ENCODE measurements at places on chromosomes 16 and 17.
A peak's percentile ranks its signal among the peaks of the same experiment; 100 is the strongest.

- no peak for DNase-seq
Observed at GRCh38 chr16:19382887-19383816, 34.5 kb upstream of the TMC5 start.

GRCh38 chr16:27424772-27425498 is 23.0 kb downstream of the IL21R start:
- peak; percentile 4 for DNase-seq

DNA sequence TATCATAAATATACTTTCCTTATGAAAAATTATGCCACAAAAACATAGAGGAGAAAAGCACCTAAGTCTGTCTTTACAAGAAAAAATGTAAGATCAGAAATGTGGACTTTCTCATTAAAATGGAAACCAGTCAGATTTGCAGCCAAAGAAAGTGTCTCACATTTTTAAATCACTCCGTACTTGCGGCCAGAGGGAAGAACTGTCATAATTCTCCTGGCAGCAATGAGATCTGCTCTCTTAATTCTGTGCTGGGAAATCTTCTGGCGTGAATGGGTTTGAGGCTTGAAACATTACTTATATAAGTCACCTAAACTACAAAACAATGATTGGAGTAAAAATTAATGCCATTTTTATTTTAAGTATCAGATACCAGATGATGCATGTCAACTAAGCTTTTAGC is 10.7 kb downstream of the C16orf95 start:
- DNase-seq = no peak

DNA sequence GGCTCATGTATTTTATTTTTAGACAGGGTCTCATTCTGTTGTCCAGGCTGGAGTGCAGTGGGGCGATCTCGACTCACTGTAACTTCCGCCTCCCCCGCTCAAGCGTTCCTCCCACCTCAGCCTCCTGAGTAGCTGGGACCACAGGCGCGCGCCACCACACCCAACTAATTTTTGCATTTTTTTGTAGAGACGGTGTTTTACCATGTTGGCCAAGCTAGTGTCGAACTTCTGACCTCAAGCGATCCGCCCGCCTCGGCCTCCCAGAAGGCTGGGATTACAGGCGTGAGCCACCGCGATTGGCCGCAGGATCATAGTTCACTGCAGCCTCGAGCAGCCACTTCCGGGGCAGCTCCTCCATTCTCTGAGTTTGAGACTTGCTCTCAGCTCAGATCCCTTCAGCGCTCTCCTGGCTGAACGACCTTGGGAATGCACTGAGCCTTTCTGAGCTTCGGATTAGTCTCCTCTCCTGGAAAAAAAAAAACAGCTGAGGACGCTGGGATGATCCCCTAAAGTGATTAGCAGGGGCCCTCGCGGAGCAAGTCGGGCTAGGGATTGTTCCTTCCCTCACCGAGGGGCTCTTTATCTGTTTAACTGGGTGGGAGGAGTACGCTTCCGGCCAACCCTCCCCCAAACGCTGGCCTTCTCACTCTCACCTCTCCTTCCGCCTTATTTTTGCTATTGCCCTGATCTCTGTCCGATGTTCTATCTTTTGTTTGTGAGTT is 1.1 kb upstream of the PKMYT1 start:
- DNase-seq = no peak

DNA sequence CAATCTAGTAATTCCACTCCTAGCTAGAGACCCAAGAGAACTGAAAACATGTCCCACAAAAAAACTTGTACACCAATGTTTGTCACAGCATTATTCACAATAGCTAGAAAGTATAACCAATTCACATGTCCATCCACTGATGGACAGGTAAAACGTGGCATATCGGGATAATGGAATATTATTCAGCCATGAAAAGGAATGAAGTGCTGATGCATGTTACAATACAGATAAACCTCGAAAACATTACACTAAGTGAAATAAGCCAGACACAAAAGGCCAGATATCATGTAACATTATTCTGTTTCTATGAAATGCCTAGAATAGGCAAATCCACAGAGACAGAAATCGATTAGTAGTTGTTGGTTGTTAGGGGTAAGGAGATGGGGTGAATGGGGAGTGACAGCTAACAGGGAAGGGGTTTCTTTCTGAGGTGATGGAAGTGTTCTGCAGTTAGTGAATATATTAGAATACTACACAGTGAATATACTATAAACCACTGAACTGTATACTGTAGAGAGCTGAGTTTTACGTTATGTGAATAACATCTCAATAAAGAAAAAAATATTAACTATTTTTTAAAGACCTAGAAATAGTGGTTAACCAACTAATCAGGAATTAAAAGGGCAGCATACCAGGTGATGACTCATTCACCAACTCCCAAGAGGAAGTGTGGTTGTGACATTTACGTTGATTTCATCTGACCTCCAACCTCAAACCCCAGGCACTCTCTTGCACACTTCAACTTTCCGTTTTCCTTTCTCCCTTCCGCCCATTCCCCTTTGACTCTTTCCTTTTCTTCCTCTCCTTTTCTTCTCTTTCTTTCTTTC is 48.6 kb downstream of the GAS7 start:
- DNase-seq = no peak

DNA sequence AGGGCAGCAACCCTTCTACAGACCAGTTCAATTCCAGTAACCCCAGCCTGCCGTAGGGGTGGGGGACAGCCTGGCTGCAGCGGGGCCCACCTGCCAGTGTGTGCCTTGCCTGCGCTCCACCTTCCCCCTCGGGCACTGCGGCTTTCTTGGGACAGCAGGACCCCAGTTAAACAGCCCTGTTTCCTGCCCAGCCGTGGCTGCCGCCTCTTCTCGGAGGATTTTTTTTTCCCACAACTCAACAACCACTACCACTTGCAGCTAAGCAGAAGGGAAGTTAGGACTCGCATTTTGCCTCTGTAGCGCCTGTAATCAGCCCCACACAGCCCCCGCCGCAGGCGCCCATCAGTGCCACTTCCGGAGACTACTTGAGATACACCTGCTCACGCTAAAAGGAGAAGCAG is 76.1 kb downstream of the RAI1 start:
- DNase-seq = no peak

GRCh38 chr16:23651943-23652468 is 10.7 kb downstream of the DCTN5 start:
- DNase-seq = no peak

DNA sequence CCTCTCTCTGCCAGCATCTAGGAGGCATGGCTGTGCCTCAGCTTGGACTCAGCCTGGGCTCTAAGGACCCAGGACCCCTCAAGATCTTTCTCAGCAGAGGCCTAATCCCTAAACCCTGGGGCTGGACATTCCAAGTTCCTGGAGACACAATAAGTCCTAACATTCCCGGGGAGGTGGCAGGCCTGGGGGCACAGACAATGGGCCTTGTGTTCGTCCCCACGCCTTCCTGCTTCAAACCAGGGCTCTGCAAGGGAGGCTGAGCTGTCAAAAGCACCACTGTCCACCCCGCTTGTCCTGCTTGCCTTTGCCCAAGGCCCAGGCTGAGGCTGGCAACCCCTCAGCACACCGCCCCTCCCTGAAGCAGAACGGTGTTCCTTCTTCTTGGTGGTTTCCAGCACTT is 13.7 kb downstream of the SDK2 start:
- DNase-seq = no peak

DNA sequence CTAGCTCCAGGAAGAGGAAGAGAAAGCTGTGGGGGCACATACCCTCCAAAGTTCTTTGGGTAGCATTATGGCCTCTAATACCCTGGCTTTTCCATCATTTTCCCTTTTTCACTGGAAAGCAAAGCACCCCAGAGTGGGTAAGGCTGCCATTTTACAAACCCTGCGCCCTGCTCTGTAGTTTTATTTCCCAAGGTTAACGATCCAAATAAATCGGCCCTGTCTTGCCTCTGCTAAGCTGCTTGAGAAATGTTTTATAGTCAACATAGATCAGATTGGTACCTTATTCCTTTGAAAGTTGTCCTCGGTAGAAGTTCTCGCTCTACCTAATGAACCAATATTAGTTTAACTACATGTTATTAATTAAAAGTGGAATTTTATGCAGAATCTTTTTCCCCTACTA is 328.2 kb downstream of the NPIPA8 start:
- no peak for DNase-seq

- no peak for DNase-seq
Observed at GRCh38 chr16:21302454-21302853, 24.4 kb upstream of the CRYM start.

DNA sequence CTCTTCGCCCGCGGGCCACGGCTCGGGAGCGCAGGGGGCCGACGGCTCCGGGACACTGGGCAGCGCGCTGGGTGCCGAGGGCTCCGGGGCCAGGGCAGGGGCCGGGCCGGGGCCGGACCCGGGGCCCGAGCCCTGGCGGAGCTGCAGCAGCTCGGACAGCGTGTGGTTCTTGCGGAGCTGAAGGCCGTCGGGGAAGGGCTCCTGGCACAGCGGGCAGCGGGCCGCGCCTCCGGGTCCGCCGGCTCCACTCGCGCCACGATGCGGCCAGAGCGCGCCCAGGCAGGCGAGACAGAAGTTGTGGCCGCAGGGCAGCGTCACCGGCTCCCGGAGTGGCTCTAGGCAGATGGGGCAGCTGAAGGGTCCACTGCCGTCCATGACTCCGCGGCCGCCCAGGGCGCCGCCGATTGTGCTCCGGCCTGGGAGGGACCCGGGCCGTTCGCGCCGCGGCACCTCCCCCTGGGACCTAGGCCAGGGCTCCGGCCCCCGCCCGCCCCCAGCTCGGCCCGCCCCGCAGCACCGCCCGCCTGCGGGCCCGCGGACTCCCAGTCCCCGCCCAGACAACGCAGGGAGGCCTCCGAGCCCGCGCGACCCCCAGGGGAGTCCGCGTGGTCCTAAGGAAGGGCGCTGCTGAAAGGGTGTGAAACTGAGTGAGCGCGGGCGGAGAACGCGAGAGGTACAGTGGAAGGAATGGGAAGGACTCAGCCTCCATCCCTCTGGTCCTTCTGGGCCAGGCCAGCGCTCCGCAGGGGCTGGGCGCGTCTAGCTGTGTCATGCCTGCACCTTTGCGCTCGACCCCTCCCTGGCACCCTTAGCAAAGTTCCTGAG is at the start of gene TRIM47:
Gene TRIM47 (minus strand): TSS at position 408 of the 825 bp plus-strand sequence. CDS start 33 bp downstream, at position 375.
- DNase-seq = no peak

GRCh38 chr16:3461151-3461550 is 17.7 kb downstream of the NAA60 start:
- DNase-seq = no peak

DNA sequence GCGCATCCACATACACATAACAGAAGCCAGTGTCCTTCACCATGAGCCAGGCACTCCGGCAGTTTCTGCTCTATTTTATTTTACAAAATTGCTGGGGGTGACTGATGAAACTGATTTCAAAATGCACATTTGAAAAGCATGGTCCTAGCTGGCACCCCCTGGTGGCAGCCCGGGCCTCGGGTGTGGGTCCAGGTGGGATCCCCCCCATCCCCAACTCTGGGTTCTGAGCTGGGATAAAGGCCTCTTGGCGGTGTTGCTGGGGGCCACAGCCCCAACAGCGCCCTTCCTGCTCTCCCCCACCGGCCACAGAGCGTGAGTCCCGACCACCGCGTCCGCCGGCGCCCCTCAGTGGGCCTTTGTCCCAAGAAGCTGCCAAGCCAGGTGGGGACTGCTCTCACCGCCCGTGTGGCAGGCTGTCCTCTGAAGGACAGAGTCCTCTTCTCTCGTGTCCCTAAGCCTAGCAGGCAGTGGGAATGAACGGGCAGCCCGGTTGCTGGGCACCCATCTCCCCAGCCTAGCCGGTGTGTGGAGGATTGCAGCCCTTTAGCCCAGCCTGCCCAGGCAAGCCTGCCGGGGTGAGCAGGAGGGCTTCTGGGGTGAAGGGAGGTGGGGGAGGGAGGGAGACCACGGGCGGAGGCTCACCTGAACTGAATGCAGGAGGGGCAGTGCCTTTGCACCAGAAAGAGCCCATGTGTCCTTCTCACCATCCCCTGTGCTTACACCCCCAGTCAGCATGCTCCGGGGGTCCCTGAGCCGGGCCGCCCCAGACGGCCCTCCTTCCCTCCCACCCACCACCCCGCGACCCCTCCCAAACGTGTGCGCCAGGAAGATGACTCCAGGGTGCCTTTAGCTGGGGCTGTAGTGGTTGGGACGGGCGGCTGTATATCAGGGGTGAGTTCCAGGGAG is 898 bp downstream of the SNAI3 start:
- DNase-seq = no peak

DNA sequence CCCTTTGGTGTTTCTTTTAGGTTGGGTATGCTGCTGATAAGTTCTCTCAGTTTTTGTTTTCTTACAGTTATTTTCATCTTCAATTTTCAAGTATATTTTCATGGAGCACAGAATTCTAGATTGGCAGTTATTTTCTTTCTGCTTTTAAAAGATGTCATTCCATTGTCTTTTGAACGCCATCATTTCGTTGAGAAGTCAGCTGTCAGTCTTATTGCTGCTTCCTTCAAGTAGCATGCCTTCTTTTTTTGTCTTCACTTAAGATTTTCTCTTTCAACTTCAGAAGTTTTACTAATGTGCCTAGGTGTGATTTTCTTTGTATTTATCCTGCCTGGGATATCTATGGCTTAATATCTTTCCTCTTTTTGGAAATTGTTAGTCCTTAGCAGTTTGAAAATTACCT is 262.2 kb upstream of the PMFBP1 start:
- no peak for DNase-seq
